Stimulated activated CD8-positive, alpha-beta memory T cell treated with anti-CD3 and anti-CD28 coated beads, Interleukin-7, amount 100 ng/mL, for 1 hour (primary cell): ENCODE measurements at places on chromosomes 2 and 18.

GRCh38 chr2:188984680-188985079, 10.5 kb downstream of the COL3A1 start:
- DNase-seq = no peak

DNA sequence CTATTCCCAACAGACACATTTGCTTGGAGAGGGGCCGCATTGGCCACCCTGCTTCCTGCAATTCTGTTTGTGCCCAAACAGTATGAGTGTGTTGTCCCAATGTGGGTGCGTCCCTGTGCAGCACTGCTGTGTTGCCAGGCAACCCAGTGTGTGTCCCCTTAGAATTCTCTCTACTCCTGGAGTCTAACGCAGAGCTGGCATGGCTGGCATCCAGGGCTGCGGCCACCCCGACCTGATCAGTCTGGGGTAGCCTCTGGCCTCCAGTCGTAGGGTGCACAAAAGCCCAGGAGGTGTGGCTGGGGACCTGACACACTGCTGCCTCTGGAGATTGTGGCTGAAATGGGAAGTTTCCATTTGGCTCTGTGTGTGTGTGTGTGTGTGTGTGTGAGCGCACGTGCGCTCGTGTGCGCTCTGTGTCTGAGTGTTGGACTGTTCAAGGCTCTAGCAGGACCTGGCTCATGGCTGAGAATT, 48.0 kb downstream of the TEX44 start:
- DNase-seq = no peak

GRCh38 chr2:156526950-156527636, 90.9 kb downstream of the GPD2 start:
- no peak for DNase-seq

- DNase-seq = no peak
Measured at GRCh38 chr18:43869451-43870008, 592.2 kb upstream of the SYT4 start.

DNA sequence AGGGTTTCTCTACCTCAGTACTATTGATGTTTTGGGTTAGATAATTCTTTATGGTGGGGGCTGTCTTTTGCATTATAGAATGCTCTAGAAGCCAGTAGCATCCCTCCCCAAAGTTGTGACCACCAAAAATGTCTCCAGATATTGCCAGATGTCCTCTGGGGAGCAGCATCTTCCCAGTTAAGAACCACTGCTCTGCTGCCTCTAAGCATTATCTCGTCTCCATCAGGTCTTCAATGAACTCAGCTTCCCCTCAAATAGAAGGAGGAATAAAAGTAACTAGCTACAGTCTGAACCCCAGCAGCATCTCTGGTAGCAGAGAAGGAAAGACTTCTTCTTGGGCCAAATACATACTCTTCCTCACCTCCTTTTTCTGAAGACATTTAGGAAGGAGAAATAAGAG, 244.1 kb downstream of the AGPS start:
- no peak for DNase-seq

DNA sequence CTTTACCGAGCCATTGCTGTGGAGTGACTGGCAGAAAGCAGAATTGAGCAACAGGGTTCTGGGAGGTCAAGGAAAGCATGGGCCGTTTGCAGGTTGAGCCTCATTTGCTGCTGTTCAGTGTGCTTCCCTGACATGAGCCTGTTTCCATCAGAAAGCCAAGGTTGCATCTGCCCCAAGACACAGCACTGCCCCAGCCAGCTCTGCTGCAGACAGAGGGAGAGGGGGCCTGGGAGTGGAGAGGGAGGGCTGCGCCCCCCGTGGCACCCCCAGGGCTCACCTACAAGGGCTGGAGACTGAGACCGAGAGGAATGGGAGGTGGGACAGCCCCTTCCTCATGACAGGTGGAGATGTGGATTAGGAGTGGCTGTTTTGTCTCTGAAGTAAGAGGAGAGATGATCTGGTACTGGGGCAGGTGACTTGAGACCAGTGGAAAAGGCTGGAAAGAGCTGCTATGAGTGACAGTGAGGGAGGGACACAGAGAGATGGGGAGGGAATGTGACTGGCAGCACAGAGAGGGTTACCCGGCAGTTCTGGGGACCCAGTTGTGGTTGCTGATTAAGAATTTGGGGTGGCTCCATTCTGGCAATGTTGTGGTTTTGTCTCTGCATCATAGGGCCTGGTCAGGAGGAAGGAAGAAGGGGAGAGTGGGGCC, 218.0 kb downstream of the DYSF start:
- no peak for DNase-seq
